ENCODE measurements at places on chromosomes 6 and 20. TPM values are rescaled to one million over a fixed set of nuclear protein-coding genes. Genes with fewer than 3 reads are reported as not detected.

GRCh38 chr6:78917788-78918187 is 50.4 kb downstream of the IRAK1BP1 start:
- no peaks in the 10 kb centered on the region for H3K27me3 ChIP-seq
- no peak for DNase-seq
- no peaks in the 10 kb centered on the region for H3K36me3 ChIP-seq
- H3K4me3 ChIP-seq: no peak overlapping the region
- no peak overlapping the region for H3K27ac ChIP-seq

GRCh38 chr6:28945349-28945748 is 21.6 kb upstream of the TRIM27 start:
- H3K4me1 ChIP-seq: peaks cover 17% of the 10 kb centered on the region
- no peak overlapping the region for H3K27ac ChIP-seq
- H3K4me3 ChIP-seq: no peak overlapping the region
- no peak for DNase-seq
- H3K27me3 ChIP-seq: no peaks in the 10 kb centered on the region
- H3K36me3 ChIP-seq: no peaks in the 10 kb centered on the region

DNA sequence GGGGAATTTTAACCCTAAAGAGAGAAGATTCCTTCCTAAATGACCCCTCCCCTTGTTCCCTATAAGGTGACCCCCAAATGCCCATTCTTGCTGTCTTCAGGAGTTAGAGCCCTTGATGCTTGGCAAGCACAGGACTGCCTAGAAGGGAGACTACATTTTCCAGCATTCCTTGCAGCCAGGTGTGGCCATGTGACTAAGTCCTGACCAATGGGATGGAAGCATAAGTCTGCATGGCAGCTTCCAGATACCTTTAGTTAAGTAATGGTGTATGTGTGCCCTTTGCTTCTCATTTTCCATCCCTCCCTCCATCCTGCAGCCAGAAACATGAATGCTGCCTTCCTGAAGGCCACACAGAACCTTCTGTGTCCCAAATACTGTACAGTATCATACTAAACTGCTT is 5.5 kb downstream of the BFSP1 start:
- no peaks in the 10 kb centered on the region for H3K36me3 ChIP-seq
- DNase-seq: peak; percentile 79
- peaks cover 8% of the 10 kb centered on the region for H3K27me3 ChIP-seq
- H3K4me3 ChIP-seq: no peak overlapping the region

DNA sequence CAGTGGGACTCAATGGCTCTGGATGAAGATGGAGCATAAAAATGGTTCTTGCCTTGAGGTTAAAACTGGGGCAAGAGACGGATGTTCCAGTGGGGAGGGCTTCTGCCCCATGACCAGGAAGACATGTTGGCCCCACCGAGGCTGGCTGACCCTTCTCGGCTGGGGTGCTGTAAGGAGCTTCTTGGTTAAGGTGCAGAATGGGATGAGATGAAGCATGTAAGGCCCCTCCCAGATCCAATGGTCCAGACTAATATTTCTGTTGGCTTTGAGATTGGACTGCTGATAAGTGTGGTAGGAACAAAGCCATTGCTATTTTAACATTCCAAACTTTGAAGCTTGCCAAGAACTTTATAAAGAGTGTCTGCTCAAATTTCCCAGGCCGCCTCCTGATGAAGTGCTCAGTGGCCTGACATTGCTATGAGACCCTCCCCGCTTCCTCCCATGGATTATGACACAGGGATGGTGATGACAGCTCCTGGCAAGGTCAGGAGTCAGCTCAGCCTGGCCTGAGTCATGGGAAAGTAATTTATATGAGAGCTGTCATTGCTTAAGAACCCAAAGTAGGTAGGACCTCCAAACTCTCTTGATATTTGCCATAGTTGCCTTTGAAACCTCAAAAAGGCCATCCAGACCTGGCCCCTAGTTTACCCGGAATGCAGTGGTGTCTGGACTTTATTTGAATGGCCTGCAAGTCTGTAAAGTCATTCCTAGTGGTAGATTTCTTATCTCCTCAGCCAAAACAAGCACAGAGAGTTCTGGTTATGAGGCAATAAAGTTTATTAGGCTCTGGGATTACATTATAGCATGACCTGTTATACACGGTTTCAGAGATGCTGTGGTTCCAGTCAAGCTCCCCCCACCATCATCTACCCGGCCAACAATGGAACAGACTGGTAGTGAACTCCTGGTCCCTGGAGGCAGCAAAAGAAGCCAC is 55.2 kb downstream of the TGM2 start:
- no peak for DNase-seq
- no peak overlapping the region for H3K27ac ChIP-seq
- H3K4me3 ChIP-seq: no peak overlapping the region
- no peaks in the 10 kb centered on the region for H3K27me3 ChIP-seq
- H3K4me1 ChIP-seq: no peaks in the 10 kb centered on the region
- H3K36me3 ChIP-seq: no peaks in the 10 kb centered on the region

- H3K36me3 ChIP-seq: peaks cover 43% of the 10 kb centered on the region
- H3K4me1 ChIP-seq: no peaks in the 10 kb centered on the region
- no peak overlapping the region for H3K27ac ChIP-seq
Measured at GRCh38 chr20:44948107-44948506, 12.1 kb downstream of the TOMM34 start.

Gene PLG
- not detected for total RNA-seq

Gene TFAP2D
- total RNA-seq: not detected

Gene RBM24
- total RNA-seq: 1.3 TPM

Gene ILRUN
- 80.1 TPM for total RNA-seq

Gene VSTM2L
- 1.9 TPM for total RNA-seq

Data from GM23338 (cell line).